RPMI7951 (cell line): ENCODE measurements at places on chromosomes 7 and 10. TPM values are rescaled to one million over a fixed set of nuclear protein-coding genes. Genes with fewer than 3 reads are reported as not detected.

Gene CEP55
- total RNA-seq = 102 and 132 TPM in 2 replicates

DNA sequence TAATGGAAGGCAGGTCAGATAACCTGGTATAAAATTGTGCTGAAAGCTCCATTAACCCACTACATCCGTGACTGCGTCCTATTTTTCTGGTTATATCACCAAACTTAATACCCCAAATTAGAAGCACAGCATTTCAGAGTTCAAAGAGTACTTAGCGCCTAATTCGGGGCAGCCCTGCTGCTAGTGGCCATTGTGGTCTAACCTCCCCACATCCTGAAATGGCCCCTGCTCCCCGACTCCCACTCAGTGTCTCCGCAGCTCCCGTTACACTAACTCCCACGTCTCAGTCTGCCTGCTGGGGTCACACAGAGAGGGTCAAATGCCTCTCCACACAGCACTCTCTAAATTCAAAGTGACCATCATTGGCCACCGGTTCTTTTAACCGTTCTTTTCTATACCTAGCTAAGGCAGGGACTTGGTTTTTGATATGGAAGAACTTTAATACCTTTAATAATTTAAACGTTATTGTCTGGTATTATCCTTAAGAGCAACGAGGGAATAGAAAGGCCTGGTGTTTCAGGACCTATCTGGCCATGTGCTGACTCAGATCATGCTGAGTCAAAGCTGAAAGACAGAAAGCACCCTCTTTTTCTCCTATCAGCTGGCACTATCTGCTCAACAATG is 117.1 kb downstream of the KMT2E start:
- DNase-seq = no peak

DNA sequence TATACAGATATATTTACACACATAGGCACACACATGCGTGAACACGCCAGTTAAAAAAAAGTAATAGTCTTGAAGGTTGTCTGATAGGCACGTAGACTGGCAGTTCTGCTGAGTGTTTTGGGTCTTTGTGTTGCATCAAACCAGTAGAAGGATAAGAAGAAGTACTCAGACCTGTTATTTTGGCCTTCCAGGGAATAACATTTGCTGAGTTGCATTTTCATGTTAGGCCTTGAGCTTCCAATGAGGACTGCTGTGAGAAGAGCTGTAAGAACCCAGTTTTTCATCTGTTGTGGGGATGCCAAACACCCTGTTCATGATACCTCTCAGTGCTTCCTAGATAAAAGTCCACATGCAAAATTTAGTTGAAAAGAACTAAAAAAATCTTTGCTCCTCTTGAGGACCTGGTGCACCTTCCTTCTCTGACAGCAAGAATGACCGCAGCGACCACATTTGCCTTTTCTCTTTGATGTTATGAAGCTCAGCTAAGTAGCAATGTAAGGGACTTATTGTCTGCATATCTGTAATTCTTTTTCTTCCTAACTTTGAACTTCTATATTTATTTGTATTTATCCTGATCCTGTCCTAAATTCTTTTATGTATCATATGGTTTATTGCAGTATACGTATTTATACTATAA is 27.2 kb downstream of the HIPK2 start:
- DNase-seq = no peak

GRCh38 chr7:96729820-96730219 is 20.2 kb upstream of the SEM1 start:
- no peak for DNase-seq

DNA sequence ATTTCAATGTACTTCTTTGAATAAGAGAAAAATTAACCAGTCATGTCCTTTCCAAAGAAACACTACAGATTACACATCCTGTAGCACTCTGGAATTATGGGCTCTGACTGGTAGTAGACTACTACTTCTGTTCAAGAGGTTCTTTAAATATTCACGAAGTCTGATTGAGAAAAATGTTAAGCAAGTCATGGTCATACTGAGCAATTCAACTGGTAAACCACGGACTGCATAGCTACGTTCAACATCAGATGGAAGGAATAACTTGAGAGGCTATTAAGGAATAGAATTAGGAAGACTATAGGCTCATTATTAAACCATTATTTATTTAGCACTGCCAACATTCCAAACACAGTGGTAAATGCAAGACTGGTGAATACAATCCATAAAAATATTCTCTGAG is 160.8 kb downstream of the IMMP2L start:
- DNase-seq = no peak

DNA sequence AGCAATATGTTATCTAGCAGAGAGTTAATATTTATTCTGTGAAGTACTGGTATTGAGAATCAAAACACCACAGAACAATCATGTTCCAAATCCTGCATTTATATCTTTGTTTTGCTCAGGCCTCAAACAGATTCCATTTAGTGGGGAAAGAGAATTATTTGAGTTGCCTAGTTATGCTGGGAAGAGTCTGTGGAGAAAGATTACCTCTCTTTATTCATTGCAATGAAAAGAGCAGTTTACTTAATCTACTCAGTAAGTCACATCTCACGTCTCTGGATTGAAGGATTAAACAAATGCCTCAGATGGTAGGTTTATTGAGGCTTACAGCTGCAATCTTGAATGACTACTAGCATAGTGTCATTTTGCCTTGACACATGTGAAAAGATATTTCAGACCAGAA is 76.4 kb downstream of the RUNDC3B start:
- DNase-seq = no peak

GRCh38 chr7:111132833-111133232 is 41.9 kb downstream of the LRRN3 start:
- DNase-seq = peak; percentile 46

DNA sequence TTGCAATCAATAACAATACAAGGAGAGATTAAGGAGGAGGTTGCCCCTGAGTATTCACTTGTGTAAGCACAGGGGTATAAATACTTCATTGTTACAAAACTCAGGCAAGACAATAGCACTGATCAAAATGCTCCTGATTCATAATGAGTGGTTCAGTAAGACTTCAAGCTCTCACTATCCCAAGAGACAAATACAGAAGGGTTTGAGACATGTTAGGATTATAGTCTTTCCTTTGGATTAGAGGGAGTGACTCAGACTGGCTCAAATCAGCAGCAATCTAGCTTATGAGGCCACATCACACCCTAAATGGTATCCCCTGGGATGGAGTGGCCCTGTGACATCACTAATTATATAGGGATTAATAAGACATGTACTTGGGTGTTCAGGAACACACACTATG is 167.2 kb upstream of the HGF start:
- DNase-seq = no peak

Gene C10orf143
- 0.24 TPM in 1 of 2 replicates, not detected in the other for total RNA-seq

GRCh38 chr7:116209561-116210070 is 723 bp upstream of the TES start:
- no peak for DNase-seq

- peak; percentile 99 for DNase-seq
These were observed 31.8 kb upstream of the VCL start for GRCh38 chr10:73965890-73966768.

GRCh38 chr10:129033790-129034272 is 433.2 kb upstream of the MGMT start:
- no peak for DNase-seq

DNA sequence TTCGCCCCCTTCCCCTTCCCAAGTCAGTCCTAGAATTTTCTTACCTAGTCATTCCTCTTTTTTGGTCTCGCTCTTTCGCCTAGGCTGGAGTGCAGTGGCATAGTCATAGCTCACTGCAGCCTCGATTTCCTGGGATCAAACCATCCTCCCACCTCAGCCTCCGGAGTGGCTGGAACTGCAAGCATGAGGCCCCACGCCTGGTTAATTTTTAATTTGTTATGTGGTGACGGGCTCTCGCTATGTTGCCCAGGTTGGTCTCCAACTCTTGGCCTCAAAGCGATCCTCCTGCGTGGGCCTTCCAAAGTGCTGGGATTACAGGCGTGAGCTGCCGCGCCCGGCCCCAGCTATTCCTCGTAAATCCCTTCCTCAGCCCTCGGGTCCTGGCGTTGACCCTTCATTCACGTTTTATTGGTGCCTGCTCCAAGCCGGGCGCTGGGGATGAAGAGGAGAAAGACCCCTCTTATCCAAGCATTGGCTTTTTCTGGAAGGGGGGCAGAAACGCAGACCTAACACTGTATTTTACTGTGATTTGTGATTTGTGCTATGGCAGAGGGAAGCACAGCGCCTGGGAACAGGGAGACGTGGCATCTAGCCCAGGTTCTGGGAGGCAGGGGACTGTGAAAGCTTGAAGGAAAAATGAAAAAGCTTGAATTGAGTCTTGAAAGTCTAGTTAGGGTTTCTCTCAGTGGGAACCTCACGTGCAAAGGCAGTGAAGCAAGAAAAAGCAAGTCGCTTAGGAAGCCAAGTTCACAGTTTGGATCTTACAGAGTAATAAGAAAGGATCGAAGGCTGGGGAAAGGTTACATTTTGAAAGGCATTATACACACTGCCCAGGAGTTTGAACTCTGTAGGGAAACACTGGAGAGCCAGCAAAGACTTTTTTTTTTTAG is 516 bp downstream of the ZNHIT1 start:
- DNase-seq = no peak

DNA sequence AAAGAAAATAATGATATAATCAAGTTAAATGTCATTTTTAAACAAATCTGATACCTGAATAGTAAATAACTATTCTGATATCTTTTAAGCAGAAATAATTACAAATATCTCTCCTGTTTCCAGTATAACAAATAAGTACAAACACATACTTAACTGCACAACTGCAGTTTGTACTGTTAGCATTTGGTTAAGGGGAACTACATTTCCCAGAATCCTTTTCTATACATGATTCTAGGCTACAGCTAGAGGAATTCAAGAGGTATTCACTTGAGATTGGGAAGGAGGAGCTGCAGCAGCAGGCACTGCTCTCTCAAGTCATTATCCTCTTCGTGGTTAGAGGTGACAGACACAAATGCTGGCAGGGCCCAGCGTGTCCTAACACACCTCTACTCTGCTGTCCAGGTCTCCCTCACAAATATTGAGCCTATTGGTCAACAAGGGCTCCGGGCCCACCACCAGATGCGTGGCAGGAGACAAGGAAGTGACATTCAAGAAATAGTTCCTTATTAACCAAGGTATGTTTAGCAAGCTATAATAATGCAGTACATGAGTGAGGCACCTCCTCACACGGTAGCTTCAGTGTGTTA is 255.1 kb upstream of the MKLN1 start:
- DNase-seq = peak; percentile 62

Gene TCERG1L
- not detected in 2 replicates for total RNA-seq

Gene STEAP4
- total RNA-seq = not detected in 2 replicates

DNA sequence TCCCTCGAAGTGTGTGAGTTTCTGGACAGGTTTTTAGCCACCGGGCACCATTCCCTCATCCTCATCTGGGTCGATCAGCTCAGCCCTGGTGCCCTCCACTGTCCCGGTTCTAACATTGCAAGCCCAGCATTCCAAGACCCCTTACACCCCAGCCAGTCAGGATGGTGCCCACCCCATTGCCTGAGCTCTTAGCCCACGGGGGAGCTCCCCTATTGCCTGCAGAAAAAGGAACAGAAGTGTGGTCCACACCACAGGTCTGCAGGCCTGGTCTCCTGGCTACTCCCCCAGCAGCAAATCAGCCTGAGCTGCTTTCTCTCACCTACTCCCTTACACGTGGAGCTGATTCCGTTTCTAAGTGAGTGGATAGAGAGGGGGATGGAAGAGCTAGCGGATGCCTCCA is 4.8 kb downstream of the CALML5 start:
- no peak for DNase-seq

DNA sequence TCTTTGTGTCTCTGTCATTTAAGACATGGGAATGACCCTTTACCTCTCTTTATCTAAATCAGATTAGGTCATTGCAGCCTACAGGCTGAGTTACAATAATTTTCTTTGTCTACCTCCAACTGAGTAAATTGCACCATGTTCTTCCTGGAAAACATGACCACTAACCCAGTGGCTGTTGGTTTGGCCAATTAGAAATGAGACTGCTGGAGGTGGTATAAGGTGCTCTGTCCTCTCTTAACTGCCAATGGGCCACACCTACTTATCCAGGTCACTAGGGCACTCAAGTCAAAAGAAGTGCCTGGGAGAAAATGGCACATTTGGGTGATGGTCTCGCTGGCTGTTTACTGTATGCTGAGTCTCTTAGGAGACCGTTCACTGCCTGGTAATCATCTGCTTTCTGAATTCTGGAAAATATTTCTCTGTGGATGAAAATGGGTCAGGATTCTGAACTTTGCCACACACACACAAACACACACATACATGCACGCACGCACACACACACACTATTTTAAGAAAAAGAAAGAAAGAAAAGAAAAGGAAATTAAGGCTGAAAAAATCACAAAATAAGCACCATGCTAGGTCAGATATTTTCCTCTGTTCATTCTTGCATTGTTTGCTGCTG is 16.4 kb downstream of the STAMBPL1 start:
- peak; percentile 16 for DNase-seq

Gene LIPK
- not detected in 2 replicates for total RNA-seq

DNA sequence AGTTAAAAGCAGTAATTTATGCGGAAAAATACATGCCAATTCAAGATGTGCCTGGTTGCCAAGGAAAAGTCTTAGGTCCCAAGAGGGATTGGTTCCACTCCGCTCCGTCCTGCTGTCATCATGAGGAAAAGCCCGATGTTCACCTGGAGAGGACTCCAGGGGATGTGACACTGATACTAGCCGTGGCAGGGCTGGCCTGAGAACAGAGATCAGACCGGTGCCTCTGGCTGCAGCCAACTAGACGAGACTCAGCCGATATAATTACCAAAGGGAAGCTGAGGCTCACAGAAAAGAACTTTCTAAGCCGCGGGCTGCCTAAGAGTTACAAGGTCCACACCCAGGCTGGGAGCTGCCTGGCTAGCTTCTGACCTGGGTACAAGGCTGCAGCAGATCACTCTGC is 81.3 kb upstream of the UNC5B start:
- DNase-seq = no peak

DNA sequence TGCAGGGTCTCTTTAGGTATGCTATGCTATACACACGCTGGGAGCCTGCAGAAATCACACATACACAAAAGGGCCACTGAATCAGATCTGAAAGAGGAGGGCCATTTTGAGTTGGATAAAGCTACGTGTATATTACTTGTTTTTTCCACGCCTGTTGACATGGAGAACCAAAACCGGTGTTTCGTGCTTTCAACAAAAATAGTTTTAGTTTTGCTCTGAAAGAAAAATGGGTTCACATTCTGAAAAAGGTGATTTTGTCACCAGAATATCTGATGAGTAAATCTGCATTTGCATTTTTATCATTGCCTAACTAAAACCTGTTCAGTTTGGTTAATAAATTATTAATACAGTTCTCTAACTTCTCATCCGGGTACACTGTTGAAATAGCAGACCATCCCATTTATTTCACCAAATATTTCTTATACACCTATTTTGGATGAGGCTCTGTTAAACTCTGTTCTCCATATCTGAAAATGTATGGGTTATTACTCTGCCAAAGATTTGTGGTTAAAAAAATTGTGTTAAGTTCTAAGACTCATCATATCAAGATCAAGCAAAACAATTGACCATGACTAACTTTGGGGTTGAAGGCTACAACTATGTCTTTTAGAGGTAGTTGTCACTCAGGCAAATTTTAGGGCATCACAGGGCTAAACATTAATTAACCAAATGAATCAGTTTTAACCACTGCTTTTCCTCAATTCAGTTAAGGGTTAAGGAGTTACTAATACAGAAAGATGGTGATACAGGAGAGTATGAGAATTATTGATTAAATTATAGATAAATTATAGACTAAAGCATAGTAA is 101.2 kb upstream of the RPA3 start:
- DNase-seq = no peak

- DNase-seq = peak; percentile 89
These were observed 50.2 kb downstream of the APBB1IP start for GRCh38 chr10:26488344-26488743.
